ENCODE measurements at places on chromosomes 1 and 21. TPM values are rescaled to one million over a fixed set of nuclear protein-coding genes. Genes with fewer than 3 reads are reported as not detected.

Gene C1orf56
- total RNA-seq, result 3.6 TPM

Gene SMG5
- total RNA-seq, result 72.7 TPM

Gene MTFR1L
- total RNA-seq, result 56.6 TPM

Gene C1orf216
- total RNA-seq, result 29.9 TPM

Gene BTF3L4
- total RNA-seq, result 56.2 TPM
